ENCODE measurements at places on chromosomes 4 and X.

DNA sequence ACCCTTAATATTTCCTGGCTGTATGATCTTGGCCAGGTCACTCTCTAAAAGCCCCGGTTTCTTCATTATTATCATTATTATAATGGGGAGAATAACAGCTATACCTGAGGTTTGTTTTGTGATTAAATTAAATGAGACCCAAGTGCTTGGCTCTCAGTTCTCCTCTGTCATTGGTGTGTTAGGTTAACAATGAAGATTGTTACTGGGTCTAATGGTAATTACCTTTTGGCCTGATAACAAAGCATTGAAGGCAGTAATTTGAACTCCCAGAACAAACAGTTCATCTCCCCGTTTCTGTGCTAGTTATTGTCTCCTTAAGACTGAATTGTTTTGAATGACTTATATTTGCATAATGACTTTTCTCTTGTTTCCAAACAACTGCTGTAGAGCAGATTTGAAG, 6.8 kb upstream of the ANAPC4 start:
- DNase-seq: no peak

- no peak for DNase-seq
These were observed 604.8 kb upstream of the TECRL start for GRCh38 chr4:65014078-65014477.

GRCh38 chr4:143711543-143712154, 11.2 kb upstream of the FREM3 start:
- no peak for DNase-seq

DNA sequence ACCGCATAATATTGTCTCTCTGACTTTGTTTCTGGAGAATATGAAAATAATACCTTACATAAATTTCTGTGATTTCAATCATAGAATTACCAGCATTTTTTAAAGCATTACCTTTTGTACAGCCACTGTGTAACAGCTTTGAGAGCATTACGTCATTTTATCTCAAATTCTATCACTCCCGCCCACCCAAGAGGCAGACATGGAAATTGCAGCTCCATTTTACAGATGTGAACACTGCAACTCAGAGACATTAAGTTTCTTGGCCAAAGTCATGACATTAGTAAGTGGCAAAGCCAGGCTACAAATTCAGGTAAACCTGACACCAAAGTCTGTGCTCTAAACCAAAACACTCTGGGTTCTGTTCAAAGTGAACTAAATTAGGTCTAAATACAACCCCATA, 33.6 kb upstream of the KDR start:
- DNase-seq: no peak

DNA sequence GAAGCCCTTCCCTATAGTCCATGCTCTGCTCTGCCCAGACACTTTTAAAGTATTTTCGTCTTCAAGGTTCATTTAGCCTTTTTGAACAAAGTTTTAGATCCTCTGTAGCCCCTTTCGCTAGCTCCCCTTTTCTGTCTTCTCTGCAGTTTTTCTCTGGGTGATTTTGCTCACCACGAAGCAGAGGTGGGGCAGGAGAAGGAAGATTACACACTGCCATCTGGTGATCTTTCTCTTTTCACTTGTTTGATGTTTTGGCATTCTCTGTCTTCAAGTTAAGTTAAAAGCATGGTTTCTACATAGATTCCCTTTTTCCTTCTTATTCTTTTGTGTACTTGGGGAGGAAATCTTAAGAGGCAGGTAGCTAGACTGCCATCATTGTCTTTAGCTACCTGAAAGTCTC, 43.9 kb downstream of the CC2D2A start:
- no peak for DNase-seq

DNA sequence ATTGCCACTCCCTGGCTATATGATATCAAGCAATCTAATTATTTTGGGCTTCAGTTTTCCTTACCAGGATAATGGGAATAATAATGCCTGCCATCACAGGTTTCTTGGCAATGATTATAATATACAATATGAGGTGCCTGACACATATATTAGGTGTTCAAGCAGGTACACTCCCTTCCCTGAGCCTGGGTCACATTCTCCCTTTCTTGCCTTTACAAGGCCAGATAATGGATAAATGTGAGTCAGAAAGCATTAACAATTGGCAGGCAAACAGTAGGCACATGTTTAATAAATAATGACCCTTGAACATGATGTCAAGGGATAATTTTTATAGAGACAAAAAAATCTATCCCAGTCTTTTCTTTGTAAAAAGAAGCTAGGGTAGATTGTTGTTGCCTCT, 17.2 kb downstream of the NDP start:
- DNase-seq: no peak

- no peak for DNase-seq
These were observed 18.5 kb downstream of the NELFA start for GRCh38 chr4:1990348-1990645.

GRCh38 chr4:17275836-17276235, 236.1 kb downstream of the QDPR start:
- no peak for DNase-seq

DNA sequence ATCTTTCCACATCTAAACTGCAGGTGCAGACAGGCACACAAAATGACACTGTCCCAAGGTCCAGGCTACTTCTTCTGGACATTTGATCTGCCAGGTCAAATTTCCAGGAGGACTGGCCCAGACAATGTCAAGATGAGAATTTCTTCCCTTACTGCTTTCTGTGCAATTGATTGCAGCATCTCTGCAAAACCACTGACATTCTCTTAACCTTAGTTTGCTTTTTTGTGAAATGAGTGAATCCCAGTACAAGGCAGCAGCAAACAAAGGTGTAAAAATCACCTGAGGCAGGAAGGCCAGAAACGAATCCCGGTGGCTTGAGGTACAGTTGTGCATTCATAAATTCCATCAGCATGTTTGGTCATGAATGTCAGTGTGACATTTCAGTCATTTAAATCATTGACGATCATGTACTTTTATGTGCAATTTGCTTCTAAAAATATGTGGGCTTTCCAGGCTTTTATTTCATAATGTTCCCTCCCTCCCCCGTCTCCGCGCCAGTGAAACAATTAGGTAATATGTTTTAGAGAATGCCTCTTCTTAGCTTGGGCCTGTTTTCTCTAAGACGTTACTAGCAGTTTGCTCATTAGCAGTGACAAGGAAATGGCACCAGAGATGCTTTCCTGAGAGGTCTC, 39.1 kb downstream of the NHS start:
- DNase-seq: no peak

GRCh38 chr4:153409924-153410501, 56.1 kb upstream of the TMEM131L start:
- DNase-seq: no peak

DNA sequence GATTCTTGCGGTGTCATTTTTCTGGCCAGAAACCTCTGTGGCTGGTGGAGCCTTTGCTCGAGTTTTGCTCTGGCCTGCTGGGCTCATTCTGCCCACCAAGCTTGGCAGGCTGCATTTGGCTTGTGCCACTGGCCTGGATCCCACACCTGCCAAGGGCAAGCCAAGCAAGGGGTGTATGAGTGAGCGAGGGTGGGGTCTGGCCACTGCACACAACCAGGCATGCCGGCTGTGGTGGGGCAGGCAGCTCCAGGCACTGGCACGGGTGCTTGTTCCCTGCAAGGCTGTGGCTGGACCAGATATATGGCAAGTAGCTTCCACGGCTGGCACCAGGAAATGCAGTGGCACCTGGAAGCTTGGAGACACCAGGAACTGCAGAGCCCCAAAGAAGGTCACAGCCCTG, 68.6 kb upstream of the PPP3CA start:
- no peak for DNase-seq

- DNase-seq: no peak
These were observed 216.6 kb upstream of the TLL1 start for GRCh38 chr4:165656399-165656798.

- no peak for DNase-seq
These were observed 22.3 kb downstream of the RAP1GDS1 start for GRCh38 chr4:98283219-98284189.

DNA sequence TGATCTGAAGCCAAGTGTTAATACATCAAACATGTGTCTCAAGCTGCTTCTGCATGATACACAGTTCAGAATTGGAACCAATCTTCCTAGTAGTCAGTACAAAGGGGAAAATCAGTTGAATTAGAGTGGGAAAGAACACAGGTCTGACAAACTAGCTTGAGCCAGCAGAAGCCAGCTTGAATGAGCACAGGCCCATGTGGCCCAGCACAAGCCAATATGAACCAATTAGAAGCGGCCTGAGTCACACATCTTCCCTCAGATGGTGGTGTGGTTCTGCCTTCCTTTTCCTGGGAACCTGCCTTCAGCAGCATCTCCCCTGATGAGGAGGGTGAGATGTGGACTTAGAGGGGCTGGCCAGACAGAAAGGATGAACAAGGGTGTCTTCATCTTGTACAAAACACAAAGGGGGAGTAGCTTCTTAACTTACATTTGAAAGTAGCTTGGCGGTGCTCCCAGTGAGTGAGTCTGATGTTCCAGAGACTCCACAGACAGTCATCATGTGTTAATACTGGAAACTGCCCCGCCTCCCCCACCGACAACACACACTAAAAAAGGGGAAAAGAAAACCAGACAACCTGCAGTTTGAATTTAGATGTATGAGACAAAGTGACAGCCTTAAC, 72.0 kb downstream of the FRMPD4 start:
- no peak for DNase-seq

DNA sequence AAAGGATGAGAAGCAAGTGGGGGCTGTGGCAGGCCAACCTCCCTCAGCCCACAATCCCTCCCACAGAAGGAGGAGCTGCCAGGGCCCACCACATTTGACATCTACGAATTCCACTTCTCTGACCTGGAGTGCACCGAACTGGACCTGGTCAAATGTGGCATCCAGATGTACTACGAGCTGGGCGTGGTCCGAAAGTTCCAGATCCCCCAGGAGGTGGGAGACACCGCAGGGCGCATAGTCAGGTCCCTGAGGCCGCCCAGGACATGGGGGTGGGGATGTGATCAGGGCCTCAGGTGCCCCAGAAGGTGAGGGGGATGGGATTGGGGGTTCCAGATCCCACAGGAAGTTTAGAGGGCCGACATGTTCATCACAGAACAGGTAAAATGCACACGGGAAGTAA, 13.7 kb downstream of the ATP5ME start:
- no peak for DNase-seq

DNA sequence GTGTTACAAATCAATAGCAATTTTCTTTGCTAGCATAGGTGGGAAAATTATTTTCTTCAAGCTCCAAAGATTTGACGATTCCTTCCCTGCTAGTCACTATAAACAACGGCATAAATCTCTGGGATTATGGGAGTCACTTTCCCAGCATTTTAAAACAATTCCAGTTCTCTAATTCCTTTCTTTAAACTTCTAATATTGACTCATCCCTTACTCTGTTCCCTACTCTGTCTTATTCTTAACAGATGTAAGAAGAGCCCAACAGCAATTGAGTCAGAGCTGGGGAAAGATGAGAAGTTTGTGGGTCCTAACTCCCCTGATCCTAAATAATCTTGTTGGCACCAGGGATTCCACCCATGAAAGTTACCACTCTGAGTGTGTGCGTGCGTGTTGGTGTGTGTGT, 47.4 kb upstream of the IL21 start:
- DNase-seq: no peak

GRCh38 chr4:48472794-48473193, 10.3 kb upstream of the SLC10A4 start:
- no peak for DNase-seq

DNA sequence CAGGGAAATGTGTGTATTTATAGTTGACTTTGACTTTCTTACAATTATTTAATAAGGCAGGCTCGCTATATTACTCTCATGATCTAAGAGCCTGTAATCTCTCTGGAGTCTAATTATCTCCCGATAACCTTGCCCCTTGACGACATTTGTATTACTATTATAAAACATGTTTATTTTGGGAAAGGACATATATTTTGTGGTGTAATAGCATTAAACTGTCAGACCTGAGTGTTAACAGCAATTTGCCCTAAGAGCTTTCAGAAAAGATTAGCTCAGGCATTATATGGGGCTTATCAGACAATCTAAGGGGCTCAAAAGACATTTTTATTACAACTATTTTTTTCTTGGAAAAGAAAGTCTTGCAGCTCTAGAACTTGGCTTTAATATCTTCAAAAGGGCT, 427.9 kb upstream of the SLIT2 start:
- DNase-seq: no peak

GRCh38 chr4:175297965-175298565, 379.9 kb downstream of the ADAM29 start:
- no peak for DNase-seq

- DNase-seq: no peak
These were observed 14.0 kb upstream of the JADE3 start for GRCh38 chrX:46898207-46898606.

- DNase-seq: no peak
These were observed 111.7 kb upstream of the PDHA2 start for GRCh38 chr4:95728145-95728544.

- no peak for DNase-seq
These were observed 106.7 kb downstream of the ADRA2C start for GRCh38 chr4:3872834-3873313.

DNA sequence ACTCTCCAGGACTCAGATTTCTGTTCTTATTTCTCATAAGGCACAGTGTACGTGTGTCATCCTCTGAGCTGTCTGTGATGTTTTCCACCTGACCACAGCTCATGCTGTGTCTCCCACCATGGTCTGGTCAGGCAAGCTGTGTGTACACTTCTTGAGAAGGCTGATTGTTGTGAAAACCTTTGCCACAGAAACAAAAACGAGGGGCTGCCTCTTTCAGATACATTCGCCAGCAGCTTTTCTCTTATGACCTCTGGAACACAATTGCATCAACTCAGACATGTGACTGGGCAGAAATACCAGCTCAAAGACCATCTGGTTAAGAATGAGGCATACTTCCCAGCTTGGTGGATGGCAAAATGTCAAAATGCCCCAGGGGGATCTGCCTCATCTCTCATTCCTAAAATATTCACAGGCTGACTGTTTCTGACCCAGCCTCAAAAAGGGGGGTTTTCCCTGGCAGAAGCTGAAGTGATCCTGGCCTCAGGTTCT, 46.1 kb downstream of the PGRMC2 start:
- no peak for DNase-seq

DNA sequence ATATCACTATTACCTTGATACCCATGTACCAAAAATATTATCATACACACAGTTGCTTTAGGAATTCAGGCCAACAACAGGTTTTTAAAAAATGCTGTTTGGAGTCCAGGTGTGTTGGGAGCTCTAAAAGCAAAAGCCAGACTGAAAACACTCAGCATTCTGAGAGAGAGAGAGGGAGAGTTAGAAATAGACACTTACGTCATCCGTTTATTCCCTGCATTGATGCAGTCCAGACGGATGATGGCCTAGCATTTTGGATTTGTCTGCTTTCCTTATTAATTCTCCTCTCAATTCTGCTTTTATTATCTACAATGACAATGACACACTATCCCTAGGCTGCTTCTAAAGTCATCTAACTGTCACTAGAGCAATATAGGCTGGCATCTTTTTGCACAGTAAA, 358.3 kb upstream of the BOD1L1 start:
- DNase-seq: no peak

GRCh38 chr4:152682143-152682941, 2.5 kb upstream of the TMEM154 start:
- no peak for DNase-seq

GRCh38 chr4:83618431-83618830, 82.5 kb downstream of the GPAT3 start:
- no peak for DNase-seq

GRCh38 chr4:101419336-101420135, 72.2 kb upstream of the PPP3CA start:
- DNase-seq: no peak

All from activated CD8-positive, alpha-beta memory T cell treated with anti-CD3 and anti-CD28 coated beads for 48 hours (primary cell).